ENCODE measurements at places on chromosomes 5 and 9.

GRCh38 chr5:146873186-146873917 is 5.2 kb downstream of the PPP2R2B start:
- no peak for DNase-seq

DNA sequence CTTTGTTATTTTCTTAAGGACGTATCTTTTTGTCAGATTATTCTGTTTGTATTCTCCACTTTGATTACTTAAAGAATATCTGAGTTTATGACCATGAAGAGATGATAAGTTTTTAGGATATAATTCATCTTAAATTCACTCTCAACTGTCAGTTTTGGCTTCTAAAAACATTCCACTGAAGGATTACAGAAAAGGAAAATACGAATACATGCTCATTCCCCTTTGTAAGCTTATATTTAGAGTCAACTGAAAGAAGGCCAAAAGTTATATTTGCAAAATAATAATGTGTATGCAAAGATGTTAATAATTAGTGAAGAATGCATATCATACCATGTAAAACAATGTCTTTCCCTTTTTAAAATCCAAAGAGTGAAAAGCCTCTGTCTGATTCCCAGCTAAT is 52.5 kb downstream of the ZNF474 start:
- no peak for DNase-seq

DNA sequence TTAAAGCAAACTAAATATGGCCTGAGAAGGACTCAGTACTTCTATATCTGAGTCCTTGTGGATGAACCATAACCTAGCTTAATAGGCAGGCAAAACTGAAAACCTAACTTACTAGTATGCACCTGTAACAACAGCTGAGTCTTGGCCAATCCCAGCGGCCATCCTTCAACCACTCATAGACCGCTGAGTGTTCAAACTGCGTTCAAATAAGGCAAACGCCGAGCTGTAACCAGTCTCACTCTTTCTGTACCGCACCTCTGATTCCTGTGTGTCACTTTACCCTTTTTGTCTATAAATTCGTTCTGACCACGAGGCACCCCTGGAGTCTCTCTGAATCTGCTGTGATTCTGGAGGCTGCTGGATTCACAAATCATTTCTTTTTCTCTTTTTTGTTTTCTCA is 170.5 kb downstream of the COL23A1 start:
- DNase-seq = no peak

DNA sequence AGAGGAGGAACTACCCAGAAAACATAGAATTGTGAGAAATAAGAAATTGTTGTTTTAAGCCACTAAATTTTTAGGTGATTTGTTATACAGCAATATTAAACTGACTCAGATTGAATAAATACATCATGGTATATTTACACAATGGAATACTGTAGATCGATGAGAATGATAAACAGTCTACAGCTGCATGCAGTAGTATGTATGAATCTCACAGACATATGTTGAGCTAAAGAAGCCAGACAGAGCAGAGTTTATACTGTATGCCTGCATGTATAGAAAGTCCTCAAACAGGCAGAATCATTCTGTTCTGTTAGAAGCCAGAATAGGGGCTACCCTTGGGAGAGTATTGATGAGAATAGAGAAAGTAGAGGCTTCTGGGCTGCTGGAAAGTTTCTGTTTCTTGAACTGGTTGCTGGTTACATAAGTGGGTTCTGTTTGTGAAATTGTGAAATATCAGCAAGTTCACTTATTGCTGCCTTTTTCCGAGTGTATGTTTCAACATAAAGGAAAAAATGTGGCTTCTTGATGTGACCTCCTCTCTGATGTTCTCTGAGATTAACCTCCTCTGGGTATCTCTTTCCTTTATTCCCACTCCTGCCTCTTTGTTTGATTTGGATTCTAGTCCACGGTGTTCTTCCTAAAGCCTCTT is 9.6 kb downstream of the KIAA1958 start:
- no peak for DNase-seq

- DNase-seq = no peak
Measured at GRCh38 chr9:128933731-128934130, 12.9 kb downstream of the PHYHD1 start.

DNA sequence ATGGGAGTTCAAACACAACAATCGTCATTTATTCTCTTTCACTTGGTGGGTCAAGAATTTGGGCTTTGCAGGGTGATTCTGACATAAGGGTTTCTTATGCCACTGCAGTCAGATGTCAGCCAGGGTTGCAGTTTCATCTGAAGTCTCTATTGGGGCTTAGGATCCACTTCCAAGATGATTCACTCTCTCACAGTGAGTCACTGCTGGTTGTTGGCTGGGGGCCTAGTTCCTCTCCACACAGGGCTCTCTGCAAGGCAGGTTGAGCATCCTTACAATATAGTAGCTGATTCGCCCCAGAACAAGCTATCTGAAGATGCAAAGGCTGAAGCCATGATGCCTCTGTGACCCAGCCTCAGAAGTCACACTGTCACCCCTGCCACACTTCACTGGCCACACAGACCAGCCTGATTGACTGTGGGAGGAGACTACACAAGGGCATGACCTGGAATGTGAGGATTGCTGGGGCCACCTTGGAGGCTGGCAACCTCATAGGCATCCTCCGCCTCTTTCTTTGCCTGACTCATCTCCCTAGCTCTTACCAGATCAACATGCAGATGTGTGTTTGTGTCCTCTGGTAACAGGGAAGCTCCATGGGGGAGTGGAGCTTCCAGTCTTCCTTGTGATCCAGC is 4.5 kb upstream of the CARD19 start:
- DNase-seq = peak; percentile 46

DNA sequence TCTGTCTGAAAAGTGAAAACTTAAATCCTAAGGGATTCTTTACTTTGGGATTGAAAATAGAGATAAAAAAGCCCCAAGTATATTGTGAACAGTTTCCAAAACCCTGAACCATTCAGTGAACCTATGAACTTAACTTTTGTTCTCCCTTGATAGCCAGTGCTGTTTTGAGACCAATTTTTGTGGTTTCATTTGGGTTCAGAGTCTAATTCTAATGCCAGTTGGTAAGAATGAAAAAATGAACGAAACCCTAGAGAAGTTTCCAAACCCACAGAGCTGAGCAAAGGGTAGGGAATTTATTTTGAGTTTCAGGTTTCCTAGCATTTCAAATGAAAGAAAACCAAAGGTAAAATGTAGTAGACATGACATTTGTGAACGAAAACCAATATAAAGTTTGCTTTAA is 1366.8 kb downstream of the EFNA5 start:
- no peak for DNase-seq

GRCh38 chr9:32434892-32435291 is 50.4 kb downstream of the ACO1 start:
- DNase-seq = no peak

- DNase-seq = no peak
Measured at GRCh38 chr5:53091289-53091688, 18.3 kb downstream of the MOCS2 start.

- DNase-seq = no peak
Measured at GRCh38 chr5:154543380-154543779, 65.4 kb upstream of the HAND1 start.

GRCh38 chr5:17214893-17215292 is 2.5 kb upstream of the BASP1 start:
- no peak for DNase-seq

DNA sequence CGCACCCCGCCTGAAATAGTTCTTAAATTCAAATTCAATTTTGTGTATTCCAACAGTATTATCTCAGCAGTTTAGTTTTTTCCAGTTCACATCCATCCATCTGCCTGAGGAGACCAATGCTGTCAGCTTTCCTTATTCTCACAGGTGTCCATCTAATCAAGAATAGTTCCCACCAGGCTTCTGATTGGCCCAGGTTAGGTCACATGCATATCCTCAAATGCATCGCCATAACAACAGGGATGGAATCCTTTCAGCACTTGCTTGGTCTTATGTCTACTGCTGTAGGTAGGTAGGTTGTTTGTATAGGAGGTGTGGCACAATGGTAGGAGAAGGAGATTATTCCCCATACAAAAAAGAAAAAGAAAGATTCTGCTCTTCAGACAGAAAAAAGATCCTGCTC is 91.2 kb downstream of the UBE2R2 start:
- no peak for DNase-seq

DNA sequence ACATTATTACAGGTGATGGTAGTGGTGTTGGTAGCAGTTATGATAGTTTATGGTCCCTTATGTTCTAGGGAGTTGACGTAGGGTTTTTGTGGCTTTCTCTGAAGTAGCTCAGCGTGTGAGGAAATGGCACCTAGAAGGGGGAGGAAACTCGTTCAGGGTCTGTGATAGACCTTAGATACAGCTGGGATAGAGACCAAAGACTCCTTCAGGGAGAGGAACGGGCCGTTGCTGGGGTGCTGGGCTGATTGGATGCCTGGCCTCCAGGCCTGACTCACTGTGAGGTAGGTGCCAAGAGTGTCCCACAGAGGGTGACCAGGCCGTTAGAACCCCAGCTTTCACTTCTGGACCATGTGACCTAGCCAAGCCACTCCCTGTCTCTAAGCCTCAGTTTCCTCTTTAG is 96.6 kb downstream of the DAB2IP start:
- DNase-seq = no peak

DNA sequence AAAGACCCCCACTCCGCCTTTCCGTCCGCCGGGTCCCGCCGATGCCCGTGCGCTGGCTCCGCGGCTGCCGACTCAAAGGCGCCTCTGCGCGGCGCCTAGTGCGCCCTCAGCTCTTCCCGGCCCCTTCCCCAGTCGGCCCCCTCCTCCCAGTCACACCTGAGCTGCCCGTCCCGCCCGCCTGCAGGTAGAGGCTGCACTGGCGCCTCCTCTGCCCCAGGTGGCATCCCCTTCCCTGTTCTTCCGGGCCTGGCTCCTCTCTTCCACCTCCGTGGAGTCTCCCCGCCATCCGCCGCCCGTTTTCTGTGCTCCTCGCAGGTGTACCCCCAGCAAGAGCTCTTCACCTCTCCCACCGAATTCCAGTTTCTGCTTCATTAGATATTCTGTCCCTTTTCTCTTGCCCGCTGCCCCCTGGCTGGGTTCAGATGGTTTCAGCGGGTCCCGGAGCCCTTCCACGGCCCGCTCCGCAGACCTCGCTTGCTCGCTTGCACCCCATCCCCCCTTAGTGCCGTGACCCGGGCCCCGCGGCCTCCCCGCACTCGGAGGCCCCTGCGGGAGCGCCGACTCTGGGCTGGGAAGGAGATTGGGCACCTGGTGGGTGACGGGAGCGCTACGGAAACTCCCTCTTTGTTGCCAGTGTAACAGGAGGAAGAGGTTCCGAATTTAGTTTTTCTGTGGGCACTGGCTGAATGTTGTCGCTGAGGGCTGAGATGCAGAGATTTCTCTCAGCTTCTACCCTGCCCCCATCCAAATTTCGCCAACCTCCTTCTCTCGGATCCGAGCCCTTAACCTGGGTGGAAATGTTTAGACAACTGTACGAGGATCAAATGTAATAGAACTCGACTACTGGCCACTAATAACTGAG is 809 bp downstream of the SLC44A1 start:
- peak; percentile 30 for DNase-seq

- no peak for DNase-seq
Measured at GRCh38 chr5:132859889-132860437, 6.3 kb downstream of the GDF9 start.

DNA sequence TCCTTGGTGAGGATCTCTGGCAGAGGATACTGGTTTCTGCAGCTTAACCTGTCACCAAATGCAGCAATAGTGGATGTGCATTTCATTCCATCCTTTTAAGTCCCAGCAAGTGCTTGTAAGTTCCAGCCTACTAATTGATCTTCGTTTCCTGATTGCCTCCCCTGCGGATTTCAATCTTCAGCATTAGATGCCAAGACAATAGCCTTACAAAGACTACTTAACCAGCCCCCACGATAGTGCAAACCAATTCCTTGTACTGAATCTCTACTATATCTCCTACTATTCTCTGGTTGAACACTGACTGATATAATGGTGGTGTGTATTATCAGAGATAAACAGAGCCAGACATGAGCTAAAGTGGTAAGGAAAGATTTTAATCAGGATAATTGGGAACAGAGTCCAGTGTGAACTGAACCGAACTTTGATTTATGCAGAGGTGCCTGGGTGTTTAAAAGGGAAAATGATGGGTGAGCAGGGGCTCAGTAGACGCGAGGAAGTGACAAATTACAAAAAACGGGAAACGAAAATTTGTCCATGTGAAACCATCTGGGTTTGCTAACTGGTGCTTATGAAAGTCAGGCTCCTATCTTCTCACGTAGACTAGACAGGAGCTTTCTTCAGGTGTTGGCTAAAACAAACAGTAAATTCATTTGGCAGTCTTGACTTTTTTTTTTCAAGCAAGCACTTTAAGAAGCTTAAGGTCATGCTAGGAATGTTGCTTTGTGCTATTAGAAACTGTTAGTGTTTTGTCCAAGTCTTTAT is 106.9 kb upstream of the ST8SIA4 start:
- DNase-seq = no peak

DNA sequence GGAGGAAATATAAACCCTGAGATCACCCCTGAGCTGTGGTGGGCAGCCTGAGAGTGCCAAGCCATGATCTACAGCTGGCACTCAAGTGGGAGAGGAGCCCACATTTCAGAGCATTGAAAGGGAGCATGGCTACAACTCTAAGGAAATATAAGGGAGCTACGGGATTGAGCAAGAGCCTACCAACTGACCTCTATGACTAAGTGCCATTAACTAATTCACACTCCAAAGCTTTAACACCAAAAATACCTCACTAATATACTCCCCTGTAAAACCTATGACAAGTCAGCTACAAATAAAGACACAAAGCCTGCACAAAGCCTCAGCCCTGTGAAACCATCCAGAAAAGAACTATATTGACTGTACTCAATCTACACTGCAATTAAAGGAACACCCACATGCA is 286.8 kb upstream of the RPS23 start:
- no peak for DNase-seq

DNA sequence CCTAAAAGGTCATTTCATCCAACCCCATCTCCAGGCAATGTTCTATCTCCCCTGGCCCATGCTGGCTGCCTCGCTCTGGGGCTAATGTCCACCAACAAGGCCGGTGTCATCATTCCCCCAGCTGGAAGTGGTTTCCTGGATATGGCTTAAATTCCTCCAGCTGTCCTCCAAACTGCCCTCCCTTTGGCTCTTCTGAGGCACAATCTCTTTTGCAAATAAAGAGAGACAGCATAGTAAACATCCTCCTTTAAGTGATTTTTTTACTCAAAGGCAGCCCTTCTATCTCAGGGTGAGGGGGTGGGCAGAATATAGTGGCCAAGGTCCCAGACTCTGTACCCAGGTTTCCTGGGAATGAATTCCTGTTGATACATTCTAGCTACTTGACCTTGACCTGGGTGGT is 117.4 kb upstream of the PANK3 start:
- no peak for DNase-seq

DNA sequence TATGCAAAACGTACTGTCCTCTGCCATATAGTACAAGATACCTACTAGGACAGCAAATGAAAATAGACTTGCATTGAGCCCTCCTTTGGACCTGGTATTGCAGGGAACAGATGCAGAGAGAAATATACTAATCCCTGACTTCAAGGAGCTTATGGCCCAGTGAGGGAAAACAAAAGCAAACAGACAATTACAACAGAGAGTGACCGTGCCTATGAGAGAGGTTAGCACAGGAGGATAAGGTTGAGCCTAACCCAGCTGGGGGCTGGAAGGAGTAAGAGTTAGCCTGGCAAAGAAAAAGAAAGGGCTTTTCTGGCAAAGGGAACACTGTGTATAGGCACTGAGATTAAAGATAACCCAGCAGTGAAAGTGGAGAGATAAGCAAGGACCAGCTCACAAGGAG is 5.5 kb downstream of the CDC26 start:
- DNase-seq = no peak
